Stimulated activated CD4-positive, alpha-beta T cell treated with anti-CD3 and anti-CD28 coated beads, Interleukin-1b, Interleukin-23, amount 100 ng/mL, for 1 hour (primary cell): ENCODE measurements at places on chromosomes 2 and 18.

GRCh38 chr2:11930211-11930761 is 183.9 kb downstream of the LPIN1 start:
- DNase-seq = no peak

- DNase-seq = no peak
Observed at GRCh38 chr2:26414311-26414710, 12.6 kb downstream of the DRC1 start.

DNA sequence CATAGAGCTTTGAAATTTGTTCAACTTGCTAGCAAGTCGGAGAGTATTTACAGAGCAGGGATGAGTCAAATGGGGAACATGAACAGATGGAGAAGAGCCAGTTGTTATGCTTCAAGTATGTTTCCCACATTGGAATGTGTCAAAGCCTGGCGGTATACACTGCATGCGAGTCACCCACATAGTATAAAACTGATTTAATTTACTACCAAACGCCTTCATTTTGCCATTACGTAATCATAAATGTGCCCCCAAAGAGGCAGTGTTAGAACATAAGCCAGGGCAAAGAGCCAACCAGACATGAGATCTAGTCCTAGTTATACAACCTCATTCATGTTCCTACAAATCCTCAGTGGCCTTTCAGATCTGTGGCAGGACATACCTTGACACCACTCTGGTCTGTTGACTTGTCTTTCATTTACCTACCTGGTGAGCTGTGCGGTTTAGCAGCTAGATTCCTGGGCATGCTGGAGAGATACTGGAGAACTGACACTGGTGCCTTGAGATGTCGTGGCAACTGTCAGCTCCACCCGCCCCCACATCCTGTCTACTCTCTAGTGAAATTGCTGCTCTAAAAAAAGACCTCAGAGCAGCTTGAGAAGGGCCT is 21.7 kb upstream of the NRP2 start:
- DNase-seq = no peak

DNA sequence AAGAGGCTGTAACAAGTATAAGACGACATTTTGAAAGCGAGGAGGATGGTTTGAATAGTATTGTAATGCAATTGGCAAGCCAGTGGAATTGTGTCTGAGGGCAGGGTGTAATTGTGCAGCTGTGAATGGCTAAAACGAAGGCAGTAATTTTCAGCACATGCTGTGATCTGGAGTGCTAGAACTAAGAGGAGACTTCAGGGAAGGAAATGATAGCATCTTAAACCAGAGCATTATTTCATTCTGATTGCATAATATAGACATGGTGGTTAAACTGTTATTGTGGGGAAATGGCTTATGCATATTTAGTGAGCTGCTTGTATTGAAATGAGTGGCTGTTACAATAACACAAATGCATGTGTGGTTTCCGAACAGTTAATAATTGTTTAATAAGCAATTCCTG is 36.3 kb downstream of the THSD7B start:
- no peak for DNase-seq

DNA sequence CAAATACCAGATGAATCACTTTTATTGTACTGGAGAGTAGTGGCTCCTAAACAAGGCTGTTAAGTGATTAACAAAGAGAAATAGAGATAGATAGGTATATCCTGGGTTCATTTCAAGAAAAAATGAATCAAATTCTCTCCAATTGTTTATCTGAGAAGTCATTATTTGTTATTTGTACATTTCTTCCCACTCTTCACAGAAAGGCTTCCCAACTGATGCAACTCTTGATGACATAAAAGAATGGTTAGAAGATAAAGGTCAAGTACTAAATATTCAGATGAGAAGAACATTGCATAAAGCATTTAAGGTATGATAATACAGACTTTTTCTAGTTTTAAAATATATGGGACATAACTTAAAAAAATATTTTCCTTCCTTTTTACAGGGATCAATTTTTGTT is 7.9 kb downstream of the SSB start:
- no peak for DNase-seq

DNA sequence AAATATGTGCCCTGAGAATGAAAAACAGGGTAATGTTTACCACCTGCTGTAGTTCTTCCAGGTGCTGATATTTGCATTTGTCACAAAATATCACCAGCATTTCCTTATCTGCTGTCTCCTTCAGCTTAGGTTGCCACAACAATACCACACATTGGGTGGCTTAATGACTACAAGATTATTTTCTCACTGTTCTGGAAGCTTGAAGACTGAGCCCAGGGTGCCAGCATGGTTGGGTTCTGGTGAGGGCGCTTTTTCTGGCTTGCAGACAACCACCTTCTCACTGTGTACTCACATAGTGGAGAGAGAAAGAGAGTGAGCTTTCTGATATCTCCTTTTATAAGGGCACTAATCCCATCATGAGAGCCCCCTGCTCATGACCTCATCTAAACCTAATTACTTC is 407.5 kb upstream of the RGPD4 start:
- DNase-seq = no peak

DNA sequence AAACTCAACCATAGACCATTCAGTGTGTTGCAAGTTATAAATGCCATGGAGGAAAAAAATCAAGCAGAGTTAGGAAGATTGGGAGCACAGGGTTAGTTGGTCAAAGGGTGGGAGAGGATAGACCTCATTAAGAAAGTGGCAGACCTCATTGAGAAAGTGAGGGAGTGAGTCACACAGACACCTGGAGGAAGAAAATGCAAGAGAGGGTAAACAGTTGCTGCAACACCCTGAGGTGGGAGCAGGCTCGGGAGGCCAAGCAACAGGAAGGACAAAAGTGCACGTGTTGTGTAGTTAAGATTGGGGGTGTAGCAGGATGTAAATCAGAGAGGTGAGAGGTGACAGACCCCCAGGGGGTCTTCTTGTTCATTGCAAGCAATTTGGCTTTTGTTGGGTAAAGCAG is 6.4 kb downstream of the IL1RL1 start:
- DNase-seq = no peak

DNA sequence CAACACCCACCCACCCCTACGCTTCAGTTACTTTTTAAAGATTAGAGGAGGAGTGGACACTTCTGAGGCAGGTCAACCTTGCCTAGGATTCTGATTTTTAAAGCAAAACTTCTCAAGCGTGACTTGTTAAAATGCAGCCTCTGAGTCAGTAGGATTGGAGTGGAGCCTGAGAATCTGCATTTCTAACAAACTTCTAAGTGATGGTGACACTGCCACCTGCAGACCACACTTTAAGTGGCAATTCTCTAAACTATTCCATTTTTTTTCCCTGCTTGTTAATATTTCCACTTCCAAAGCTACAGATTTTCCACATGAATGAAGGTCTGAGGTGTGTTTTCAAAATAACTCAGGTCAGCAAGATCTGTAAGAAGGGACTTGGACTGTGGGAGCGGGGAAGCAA is 171.1 kb upstream of the CCDC150 start:
- DNase-seq = no peak

- DNase-seq = no peak
Observed at GRCh38 chr18:33817096-33817495, 239.1 kb downstream of the ASXL3 start.

GRCh38 chr18:79522451-79523205 is 126.9 kb downstream of the NFATC1 start:
- no peak for DNase-seq

GRCh38 chr2:174632841-174633622 is 35.4 kb upstream of the WIPF1 start:
- no peak for DNase-seq

GRCh38 chr2:179605341-179605740 is 256.1 kb downstream of the ZNF385B start:
- no peak for DNase-seq

GRCh38 chr2:38076710-38077430 is 919 bp upstream of the CYP1B1 start:
- peak; percentile 35 for DNase-seq

DNA sequence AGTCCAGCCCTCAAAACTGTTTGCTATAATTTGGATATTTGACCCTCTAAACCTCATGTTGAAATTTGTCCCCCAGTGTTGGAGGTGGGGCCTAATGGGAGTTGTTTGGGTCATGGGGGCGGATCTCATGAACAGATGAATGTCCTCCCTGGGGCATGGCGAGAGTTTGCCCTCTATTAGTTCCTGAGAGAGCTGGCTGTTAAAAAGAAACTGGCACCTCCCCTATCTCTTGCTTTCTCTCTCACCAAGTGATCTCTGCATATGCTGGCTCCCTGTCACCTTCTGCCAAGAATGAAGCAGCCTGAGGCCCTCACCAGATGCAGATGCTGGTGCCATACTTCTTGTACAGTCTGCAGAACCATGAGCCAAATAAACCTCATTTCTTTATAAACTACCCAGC is 12.0 kb downstream of the LNPK start:
- DNase-seq = no peak

GRCh38 chr18:58947136-58947732 is 82.6 kb downstream of the ZNF532 start:
- DNase-seq = no peak

DNA sequence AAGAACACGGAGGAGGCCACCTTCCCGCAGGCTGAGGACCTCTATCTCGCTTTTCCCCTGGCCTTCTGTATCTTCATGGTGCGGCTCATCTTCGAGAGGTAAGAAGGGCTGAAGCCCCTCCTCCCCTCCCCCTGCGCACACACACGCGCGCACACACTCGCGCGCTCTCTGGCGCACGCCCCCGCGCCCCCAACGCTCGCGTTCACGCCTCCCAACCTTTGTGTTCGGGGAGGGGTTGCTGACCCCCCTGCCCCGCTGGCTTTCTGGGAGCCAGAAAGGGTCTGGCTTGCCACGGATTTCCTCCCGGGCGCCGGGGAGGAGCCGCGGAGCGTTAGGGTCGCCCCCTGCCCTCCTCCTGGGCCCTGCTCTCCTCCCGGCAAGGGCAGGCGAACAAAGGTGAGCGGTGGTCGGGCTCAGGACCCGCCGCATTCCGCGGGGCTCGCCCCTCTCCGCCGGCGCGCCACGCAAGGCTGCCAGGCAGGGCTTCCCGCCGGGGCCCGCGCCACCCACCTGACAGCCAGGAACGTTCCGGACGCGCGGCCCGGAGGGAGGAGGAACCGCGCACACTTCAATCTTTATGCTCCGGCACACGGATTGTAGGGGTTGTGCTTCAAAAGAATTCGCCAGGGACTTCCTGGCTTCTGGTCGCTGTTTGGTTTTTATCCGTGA is 583 bp downstream of the CERS6 start:
- peak; percentile 11 for DNase-seq

- no peak for DNase-seq
Observed at GRCh38 chr18:74534150-74534969, at the start of gene CNDP1. CNDP1 (plus strand) TSS chr18:74534500; CDS start chr18:74534668, 168 bp downstream.

GRCh38 chr2:216413882-216414281 is 1.6 kb downstream of the SMARCAL1 start:
- DNase-seq = no peak

GRCh38 chr2:67625690-67626475 is 228.8 kb downstream of the ETAA1 start:
- DNase-seq = no peak

GRCh38 chr2:201515573-201516246 is 64.2 kb downstream of the STRADB start:
- no peak for DNase-seq

DNA sequence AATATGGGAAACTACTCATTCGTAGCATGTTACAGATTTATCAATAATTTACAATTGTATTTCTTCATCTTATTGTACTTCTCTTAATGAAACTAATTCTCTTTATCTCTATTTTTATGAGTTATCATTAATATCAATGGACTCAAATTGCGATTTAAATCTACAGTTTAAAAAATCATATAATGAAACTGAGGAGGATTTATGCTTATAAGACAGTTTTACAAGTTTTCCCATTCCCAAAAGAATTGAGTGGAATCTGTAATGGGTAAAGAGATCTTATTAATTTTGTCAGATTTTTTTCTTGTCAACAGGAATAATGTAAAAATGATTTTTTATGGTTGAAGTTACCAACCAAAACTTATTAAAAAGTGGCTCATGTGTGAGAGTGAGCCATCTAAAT is 468.0 kb downstream of the METTL4 start:
- no peak for DNase-seq

DNA sequence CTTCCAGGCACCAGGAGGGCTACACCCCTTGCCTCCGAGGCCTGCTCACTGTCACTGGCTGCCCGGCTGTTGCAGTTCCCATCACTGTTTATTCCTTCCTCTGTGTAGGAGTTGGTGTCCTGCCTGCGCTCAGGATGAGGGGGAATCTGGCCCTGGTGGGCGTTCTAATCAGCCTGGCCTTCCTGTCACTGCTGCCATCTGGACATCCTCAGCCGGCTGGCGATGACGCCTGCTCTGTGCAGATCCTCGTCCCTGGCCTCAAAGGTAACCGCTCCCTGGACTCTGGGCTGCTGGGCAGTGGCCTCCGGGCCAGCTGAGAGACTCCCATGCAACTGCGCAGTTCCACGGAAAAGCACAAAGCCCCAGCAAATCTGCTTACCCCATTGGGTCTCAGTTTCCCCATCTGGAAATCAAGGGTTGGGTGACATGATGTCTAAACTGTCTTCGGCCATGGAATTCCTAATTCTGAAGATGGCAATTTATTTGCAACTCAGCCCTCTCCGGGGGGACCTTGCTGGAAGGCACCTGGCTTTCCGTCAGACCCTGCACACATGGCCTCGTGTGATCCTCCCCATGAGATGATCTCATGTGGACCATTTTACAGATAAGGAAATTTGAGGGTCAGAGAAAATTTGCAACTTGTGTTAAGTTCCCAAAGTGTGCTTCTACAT is 9.4 kb downstream of the COLEC11 start:
- no peak for DNase-seq

DNA sequence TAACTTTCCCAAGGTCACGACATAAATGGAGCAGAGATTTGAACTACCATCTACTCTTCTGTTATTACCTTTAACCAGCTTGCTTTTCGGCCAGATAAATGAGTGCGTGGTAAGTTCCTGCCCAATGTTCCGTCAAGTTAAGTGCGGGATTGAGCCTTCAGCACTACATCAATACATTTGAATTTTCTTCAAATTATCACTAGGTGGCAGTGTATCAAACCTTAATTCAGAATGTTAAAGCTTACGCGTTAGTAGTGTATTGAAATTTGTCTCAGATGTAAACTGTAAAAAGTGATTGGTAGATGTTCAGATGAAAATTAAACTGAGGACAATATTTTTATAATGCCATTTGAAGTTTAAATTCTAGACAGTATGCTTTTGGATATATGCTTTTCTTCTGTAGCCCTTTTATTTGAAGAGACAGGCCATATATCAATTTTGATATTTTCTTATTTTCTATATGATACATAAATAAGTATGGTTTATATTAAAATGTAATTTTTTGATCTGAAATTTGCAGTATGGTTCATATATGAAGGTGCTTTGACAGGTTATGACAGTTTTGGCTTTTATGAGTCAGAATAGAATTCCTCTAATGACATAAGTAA is 681.3 kb downstream of the ADCYAP1 start:
- no peak for DNase-seq

DNA sequence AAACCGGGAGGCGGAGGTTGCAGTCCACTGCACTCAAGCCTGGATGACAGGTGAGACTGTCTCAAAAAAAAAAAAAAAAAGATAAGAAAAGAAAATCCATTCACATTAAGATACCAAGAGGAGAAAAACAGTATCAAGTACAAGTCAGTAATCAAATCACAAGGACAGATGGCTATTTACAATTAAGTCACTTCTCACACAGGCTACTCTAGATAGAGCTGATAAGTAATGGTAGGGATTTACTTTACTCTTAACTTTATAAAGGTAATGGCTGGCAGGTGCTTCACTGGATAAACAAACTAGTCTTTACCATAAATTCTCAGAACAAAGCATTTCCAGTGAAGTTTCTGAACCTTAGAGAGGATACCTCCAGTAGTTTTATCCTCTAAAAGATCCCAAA is 11.5 kb downstream of the SF3B1 start:
- no peak for DNase-seq
